RKO (cell line): ENCODE measurements at places on chromosomes 5 and 9.

- DNase-seq, result no peak
Observed at GRCh38 chr5:40210694-40211093, 469.0 kb upstream of the PTGER4 start.

GRCh38 chr5:105506692-105507277 lies 1944.2 kb upstream of the NUDT12 start:
- peak; percentile 28 for DNase-seq

- peak; percentile 81 for DNase-seq
Observed at GRCh38 chr9:73023025-73023541, 70.2 kb upstream of the ALDH1A1 start.

- DNase-seq, result no peak
Observed at GRCh38 chr9:136014924-136015633, 53.9 kb upstream of the UBAC1 start.

- no peak for DNase-seq
Observed at GRCh38 chr5:39201160-39201780, 18.1 kb downstream of the FYB1 start.

DNA sequence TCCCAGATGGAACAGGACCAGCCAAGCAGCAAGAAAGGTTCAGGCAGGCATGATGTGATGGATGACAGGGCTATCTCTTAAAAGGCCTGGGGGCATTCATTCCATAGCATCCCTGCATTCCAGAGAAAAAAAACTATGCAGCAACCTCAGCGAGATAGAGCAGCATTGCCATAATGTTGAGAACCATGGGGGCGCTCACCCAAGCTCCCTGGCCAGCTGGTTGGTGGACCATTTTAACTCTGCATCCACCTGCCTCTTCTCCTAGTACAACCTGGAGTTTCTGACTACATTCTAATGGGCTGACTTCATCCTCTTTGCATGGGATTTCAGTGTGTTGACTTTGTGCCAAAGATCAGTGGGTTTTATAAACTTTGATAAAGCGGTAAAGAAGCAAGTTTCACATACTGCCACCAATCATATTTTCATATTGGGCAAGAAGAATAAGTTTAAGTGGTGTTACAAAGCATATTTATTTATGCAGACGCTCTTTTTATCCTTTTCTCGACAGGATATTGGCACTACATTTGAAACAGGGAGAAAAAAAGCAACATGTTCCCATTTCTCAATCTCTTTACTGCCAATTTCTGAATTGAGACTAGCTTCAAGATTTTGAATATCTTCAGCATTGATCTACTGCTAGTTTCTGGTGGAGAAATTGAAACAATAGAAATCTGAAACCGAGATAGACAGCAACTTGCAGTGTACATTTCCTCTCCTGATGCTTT lies 378.3 kb upstream of the WWC1 start:
- no peak for DNase-seq

DNA sequence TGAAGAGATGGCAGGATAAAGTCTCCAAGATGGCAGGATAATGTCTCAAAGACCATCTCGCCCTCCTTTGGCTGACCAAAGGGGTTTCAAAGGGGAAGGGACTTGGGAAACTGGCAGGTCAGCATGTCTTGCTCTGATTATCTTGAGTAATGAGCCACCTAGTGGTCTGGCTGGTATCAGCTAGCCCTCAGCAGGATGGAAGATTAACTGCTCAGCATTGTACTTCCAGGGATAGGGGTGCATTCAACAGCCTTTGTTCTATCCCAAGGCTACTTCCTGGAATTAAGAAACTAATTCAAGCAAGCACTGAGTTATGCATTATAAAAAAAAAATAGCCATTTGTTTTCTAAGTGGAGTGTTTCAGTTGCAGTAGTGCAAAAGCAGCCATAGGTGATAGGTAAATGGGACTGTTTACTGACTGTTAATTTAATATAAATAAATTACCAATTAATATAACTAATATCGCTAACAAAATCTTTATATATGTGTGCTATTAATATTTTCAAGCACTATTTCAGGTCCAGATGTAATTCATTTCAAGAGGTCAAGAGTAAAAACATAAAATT lies 555.5 kb downstream of the CDH9 start:
- peak; percentile 76 for DNase-seq

DNA sequence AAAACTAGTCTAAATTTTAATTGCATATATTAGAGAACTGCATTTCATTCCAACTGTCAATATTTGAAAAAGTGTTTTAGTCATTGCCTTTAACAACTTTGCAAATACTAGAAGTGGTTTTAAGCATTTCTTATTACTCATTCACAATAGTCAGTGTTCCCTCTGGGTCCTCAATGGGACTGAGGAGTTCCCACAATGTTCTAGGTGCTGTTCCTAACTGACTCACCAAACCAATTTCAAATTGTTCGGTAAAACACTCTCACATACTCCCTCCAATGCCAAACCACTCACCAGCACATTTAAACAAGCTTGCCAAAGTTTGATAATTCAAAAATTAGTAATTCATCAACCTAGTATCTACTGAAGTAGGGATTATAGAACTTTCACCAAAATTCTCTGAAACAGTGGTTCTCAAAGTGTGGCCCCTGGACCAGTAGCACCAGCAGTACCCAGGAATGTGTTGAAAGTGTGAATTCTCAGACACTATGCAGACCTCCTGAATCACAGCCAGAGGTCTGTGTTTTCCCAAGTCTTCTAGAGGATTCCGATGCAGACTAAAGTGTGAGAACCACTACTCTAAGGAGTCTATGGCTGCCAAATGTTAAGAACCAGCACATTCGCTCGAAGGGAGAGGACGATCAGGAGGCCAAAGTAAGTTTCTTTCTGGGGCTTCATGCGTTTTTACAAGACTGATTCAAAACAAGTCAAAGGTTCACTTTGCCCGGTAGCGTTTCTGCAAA lies 72.8 kb downstream of the APBA1 start:
- DNase-seq, result no peak

DNA sequence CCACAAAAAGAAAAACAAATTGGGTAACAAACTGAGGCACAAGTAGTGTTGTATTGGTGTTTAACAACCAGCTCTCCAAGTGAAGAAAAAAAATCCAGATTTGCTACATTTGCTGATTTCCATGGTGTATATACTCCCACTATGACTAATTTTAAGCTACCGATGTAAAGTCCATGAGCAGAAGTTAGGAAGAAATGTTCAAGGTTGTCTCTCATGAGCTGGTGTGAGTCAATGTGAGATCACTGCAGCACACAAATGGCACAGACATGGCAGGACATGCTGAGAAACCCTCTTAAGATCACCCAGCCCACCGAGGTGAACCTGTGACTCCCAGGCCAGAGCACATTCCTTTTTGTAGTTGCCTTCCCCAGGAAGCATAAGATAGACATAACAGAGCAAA lies 36.2 kb downstream of the SLC44A1 start:
- DNase-seq, result peak; percentile 48

DNA sequence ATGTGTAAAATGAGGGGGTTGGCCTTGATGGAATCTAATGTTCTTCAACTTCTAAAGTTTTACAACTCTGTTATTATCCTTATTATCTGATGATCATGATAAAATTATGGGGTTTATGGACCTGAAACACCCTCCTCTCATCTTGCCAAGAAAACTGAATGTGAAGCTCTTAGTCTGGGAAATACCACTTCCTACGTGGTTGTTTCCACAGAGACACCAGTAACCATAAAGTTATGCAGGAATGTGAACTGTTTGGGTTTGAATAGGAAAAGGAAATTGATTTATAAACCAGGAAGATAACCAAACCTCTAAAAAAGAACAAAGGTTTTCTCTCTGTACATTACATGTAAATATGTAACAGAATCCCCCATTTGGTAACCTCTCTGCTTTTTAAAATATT lies 28.3 kb upstream of the RAI14 start:
- no peak for DNase-seq

DNA sequence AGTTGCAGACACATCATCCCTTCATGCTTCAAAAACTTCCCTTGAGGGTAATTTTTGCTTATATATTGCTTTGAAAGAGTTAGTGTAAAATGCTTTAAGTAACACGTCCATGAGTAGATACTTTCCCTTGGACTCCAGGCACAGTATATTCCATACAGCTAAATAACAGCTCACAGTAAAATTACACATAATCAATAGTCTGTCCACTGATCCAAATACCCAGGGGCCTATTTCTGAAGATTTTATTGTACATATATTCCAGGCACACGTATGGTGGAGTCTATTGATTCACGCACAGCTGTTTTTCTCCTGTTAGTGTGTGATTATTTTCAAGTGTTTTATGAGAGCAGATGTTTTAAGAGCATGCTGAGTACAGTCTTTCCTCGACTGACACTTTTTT lies 223.7 kb upstream of the GRAMD2B start:
- no peak for DNase-seq

- peak; percentile 17 for DNase-seq
Observed at GRCh38 chr5:173969167-173970049, 19.6 kb upstream of the C5orf47 start.

GRCh38 chr5:24602188-24602587 lies 42.6 kb downstream of the CDH10 start:
- no peak for DNase-seq

DNA sequence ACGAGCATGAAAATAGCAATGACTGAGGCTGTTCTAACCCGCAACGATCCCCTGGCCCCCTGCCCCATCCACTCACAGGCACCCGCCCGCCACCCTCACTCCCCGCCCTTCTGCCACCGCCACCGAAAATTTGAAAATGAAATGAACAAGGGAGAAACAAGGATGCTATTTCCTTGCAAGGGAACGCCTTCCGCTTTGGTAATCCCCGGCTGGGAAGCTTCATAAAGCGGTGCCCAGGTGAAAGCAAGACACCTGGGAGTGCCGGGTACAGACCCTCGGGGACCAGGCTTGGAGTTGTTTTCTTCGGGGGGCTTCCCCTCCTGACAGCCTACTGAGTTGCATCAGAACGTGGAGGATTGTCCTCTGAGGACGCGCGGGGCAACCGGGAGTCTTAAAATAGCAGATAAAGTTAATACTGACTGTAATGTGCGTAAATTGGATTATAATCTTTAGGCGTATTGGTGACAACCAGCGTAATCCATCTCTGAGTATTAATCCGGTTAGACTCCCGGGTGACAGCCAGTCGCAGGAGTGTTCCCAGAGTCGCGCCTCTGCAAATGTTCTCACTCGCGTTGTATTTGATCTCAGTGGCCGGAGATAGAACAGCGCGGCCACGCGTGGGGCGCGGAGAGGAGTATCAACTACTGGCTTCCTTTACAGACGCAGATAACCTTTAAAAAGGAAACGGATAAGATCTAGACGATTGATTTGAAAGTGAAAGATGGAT lies 885 bp upstream of the MLLT3 start:
- peak; percentile 22 for DNase-seq

- peak; percentile 70 for DNase-seq
Observed at GRCh38 chr5:172816925-172817562, 17.0 kb upstream of the ERGIC1 start.

GRCh38 chr5:132420706-132421272 lies 51.3 kb downstream of the SLC22A5 start:
- no peak for DNase-seq

GRCh38 chr5:156396063-156396829 lies 69.3 kb downstream of the SGCD start:
- no peak for DNase-seq

GRCh38 chr9:76581731-76582130 lies 122.7 kb downstream of the GCNT1 start:
- no peak for DNase-seq

- DNase-seq, result no peak
Observed at GRCh38 chr9:27423915-27424710, 100.0 kb upstream of the IFNK start.

GRCh38 chr5:8570528-8570927 lies 701.6 kb downstream of the MTRR start:
- no peak for DNase-seq

DNA sequence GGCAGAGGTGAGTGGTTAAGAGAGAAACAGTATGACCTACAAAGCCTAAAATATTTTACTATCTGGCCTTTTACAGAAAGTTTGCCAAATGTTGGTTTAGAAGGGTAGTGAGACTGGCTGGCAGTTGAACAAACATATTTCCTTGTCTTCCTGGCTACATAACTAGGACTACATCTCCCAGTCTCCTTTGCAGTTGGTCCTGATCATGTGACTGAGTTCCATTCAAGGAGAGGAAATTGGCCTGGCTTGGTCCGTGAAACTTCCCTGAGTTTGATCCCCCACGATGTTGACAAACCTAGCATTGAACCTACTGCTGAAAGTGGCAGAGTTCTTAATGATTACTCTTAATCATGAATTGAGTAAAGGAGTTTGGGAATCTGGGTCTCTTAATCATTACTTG lies 280.8 kb downstream of the SLIT3 start:
- peak; percentile 26 for DNase-seq

DNA sequence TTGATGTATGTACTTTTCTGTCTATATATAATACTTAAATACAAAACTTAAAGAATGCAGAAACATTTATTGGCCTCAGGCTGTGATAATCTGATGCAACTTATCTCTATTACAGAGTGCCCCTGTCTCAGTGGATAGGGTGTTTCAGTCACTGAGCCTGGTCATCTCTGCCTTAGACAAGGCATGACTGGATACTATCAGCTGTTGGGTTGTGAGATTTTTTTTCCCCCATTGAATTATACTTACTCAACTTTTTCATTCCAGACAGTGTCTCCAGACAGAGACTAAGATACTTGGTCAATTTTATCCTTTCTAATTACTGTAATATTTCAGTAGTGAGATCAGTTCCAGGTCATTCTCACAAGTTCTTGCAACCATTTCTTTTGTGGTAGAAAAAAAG lies 26.7 kb downstream of the XRCC4 start:
- DNase-seq, result no peak

DNA sequence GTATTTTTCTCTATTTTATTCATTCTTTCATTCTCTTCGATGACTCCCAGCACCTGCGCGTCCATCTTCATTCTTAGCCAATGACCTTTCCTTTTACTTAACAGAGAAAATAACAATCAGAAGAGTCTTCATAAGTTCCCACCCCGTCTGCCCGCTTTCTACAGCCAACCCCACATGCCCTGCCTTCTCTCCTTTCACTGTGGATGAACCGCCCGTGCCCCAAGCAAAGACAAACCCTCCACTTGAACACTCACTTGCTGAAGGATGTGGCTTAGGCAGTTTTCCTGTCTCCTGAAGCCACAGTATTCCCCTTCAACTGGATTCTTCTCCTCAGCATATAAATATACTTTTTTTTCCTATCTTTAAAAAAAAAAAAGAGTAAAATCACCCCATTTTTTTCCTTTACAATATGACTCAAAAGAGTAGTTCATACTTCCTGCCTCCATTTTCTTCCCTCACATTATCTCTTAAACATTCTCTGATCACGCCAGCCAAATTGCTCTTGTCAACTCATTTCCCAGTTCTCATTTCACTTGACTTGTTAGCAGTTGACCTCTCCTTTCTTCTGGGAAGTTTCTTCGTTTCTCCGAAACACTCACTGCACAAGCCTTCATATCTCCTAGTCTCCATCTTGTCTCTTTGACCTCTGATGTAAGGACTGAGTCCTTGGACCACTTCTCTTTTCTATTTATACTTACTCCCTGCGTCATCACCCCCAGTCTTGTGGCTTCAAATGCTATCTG lies 11.1 kb downstream of the NIPSNAP3B start:
- no peak for DNase-seq
